NCI-H1436 (cell line): ENCODE measurements at places on chromosomes 5 and 9.

DNA sequence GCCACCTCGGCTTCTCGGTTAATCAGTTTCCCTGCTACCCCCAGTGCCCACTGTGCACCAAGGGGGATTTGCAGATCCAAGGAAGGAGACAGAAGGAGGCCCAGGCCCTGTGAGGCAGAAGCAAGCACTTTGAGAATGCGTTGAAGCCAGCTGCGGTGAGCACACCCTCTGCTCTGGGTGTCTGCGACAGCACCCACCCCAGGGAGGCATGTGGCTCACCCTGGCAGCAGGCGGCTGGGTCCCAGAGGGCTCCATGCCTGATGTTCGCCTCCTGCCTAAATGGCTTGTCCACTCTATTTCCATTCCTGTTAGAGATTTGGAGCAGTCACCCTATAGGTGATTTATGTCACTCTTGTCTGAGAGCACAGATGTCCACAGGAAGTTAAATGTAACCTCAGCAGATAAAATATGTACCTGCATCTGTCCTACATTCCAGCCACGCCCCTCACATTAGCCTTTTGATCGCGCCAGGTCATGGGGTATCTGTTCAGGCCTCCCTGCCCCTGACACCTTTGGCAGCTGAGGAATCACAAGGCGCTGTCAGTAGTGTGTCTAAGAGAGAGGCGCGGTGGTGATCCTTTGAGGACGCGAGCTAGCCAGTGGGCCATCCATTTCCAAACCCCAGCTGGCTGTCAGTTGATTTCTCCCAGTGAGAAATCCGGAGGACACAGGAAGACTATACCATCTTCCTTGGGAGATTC, 28.1 kb downstream of the PTGES2 start:
- no peak for DNase-seq

DNA sequence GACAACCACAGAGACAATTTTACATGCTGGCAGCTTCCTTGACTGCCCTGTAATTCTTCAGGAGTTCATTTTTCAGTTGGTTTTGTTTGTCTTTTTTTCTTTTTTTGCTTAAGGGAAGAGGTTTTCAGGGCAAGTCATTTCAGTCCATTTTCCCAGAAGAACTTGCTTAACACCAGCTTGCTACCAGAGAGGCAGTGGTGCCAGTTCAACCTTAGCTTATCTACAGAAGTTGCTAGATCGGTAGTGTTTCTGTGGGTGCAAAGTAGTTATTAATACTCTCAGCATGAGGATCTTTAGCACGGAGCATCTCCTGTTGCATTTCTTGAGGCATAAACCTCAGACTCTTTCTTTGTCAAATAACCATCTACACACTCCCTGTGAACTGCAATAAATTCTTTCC, 1.1 kb downstream of the SPEF2 start:
- DNase-seq = no peak

DNA sequence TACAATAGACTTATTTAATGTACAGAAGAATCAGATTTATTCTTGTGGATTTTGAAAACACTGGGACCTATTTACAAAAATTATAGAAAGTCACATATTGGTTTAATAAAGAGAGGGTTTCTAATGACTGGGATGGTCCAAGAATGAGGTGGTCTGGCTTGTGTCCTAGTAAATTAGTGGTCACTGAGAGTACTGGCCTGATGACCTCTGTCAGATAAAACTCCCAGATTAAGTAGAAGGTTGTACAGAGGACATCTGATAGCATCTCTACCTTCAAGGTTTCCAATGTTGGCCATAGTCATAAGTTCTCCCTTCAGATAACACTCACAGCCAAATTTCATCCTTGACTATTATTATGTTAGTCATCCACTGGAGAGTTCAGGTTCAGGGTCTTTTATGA, 692.9 kb downstream of the MTRR start:
- no peak for DNase-seq

DNA sequence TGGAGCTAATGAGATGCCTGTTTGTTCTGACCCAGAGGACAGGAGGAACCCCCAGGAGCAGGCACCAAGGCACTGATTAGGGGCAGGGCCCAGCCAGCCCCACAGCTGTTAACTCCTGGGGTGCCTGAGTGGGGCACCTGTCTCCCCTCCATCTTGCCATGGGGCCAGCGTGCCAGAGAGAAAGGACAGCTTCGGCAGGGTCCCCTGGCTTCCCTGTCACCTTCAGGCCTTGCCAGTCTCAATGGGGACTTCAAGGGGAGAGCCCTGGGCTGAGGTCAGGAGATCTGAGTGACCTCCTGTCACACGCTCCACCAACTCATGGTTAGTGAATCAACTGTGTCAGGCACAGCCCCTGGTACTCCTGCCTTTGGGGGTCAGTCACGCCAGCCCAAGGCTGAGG, 152.7 kb upstream of the MVB12B start:
- no peak for DNase-seq

DNA sequence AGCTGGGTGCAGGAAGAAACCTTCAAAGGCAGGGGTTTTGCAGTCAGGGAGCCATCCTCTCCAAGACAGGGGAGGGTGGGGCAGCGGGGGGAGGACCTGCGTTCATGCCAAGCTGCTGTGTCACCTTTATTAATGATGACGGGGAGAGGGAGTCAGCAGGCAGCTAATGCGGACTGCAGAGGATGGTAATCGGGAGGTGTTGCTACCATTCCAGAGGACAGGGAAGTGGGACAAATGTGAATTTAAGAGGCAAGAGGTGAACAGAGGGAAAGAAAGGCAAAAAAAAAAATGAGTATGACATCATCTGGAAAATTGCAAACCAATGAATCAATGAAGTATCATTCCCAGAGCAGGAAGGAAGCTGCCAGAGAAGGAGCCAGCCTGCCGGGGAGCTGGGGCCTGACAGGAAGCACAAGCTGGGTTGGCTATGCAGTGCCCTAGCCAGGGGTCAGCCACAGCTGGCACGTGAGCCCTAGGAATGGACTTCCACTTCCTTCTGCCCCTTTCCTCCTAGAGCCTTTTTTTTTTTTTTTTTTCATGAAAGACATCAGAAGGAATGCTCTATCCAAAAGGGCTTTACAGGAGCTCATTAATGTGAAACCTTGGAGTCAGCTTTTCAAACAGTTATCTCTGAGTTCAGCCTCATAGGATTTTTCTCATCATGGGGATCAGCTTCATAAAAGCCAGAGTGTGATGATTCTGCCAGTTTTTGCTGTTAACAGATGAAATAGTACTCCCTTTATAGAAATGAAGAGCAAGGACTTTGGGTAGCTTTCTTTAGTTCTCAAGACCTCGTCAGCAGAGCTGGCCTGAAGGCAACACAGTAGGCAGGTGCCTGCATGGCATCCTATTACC, 9.2 kb downstream of the INSYN2B start:
- no peak for DNase-seq

GRCh38 chr5:122156724-122157325, 27.5 kb downstream of the ZNF474 start:
- DNase-seq = no peak

DNA sequence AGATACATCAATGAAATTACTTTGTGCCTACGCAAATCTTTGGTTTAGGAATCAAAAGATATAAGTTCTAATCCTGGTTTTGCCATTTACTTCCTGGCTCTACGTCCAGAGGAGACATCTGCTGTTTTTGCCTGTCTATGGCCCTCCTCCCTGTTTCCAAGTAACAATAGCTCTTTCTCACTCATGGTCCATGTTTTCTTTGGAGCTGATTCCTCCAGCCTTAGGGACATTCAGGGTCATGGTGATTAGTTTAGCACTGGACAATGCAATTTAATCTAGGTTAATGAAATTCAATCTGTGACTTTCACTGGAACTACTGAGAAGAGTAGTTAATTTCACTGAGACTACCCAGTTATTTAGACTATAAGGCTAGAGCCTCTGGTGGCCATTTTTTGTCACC, 170.6 kb downstream of the SEMA6A start:
- no peak for DNase-seq

- DNase-seq = no peak
Measured at GRCh38 chr9:125189011-125189360, 617 bp downstream of the PPP6C start.

- DNase-seq = no peak
Measured at GRCh38 chr9:115115924-115116323, 2.0 kb downstream of the TNC start.

DNA sequence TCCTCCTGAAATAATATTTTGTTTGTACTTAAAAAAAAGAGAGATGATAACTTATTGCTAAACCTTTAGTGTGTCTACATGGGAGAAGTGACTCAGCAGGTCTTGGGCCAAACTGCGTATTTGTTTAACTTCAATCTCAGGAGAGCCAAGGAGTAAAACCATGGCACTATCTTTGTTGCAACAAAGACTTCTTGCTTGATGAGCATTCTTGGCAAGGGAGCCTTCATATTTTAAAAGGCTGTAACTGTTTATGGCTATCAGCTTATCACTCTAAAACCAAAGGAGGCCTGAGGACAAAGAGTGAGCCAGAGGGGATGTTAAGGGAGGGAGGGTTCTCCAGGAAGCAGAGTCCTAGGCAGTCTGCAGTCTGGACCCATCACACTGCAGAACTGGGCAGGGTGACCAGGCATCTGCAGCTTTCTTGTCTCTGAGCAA, 216.2 kb upstream of the S1PR3 start:
- no peak for DNase-seq

- DNase-seq = no peak
Measured at GRCh38 chr9:111949919-111950318, 53.3 kb downstream of the UGCG start.

- no peak for DNase-seq
Measured at GRCh38 chr5:94326586-94326985, 291.8 kb downstream of the KIAA0825 start.

DNA sequence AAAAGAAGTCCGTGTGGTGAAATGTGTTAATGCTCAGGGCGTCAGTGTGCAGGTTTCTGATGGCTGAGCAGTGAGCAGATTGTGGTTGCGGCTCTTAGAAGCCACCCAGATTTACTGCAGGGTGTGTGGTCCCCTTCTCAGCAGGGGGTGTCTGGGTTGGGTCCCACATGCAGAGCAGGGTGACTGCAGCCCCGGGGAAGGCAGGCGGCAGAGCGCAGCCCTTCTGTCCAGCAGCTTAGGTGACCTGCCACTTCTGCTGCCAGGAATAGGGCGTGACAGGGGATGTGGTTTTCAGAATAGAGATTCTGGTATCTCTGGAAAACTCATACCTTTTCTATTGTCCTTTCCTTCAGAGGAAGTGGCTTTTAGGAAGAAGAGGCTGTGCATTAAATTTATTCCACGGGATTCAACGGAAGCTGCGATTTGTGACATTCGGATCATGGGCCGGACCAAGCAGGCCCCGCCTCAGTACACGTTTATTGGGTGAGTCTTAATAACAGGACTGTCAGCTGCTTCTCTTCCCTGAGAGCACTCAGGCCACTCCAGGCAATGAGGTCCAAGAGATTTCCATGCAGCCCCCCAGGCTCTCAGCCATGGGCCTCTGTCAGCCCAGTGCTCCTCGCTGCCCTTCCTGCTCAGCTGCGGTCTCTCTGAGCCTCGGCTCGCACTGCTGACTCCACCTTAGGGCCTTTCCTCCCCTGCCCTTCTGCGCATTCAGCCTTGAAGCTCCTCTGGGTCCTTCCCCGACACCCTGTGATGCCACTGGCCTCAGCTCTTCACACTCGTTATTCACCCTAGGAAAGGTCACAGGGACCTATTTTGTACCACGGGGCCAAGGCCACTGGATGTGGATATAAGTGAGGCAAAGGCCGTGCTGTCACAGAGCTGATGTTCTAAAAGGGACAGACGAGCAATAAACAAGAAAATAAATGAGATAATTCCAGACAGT, 65.4 kb downstream of the MVB12B start:
- no peak for DNase-seq

- peak; percentile 6 for DNase-seq
Measured at GRCh38 chr9:82117026-82117811, 128.6 kb downstream of the SPATA31D1 start.

GRCh38 chr9:137374131-137374845, 48.7 kb downstream of the EXD3 start:
- no peak for DNase-seq

DNA sequence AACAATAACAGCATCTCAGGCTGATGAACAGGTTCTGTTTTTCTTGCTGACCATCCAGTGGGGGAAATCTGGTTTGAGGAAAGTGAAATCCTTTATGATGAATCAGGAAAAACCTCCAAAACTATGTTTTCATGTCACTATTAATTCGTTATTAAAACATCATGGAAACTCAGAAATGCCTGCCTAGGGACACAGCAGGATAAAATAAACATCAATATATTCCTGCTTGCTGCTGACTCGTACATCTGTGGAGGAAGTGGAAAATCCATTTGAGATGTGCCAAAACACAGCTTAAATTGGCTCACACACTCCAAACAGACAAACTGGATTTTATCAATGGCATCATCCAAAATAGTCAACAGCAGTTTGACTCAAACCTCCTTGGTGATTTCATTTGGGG, 53.0 kb downstream of the TEK start:
- no peak for DNase-seq

GRCh38 chr9:100669968-100670367, 92.1 kb downstream of the CAVIN4 start:
- no peak for DNase-seq
